NCI-H1105 treated with DMSO at 0.1 percent for 48 hours (cell line): ENCODE measurements at places on chromosomes 5 and 9.
A peak's percentile ranks its signal among the peaks of the same experiment; 100 is the strongest.

DNA sequence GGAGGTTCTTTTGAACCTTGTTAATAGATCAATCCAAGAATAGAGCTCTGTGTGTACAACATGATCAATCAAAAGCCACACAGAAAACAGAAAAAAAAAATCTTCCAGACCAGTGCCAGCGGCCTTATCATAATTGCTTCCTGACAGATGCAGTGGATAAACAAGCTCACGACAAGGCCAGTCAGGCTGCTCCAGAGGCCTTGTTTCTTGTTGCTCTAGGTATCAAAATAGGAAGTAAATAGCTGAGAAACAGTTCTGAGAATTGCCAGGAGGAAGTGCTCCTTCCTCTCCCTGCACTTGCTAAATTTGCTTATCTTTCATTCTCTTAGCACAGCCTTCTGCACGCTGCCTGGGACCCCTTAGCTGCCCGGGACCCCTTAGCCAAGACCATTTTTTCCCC, 199.0 kb upstream of the TARS1 start:
- DNase-seq = no peak

DNA sequence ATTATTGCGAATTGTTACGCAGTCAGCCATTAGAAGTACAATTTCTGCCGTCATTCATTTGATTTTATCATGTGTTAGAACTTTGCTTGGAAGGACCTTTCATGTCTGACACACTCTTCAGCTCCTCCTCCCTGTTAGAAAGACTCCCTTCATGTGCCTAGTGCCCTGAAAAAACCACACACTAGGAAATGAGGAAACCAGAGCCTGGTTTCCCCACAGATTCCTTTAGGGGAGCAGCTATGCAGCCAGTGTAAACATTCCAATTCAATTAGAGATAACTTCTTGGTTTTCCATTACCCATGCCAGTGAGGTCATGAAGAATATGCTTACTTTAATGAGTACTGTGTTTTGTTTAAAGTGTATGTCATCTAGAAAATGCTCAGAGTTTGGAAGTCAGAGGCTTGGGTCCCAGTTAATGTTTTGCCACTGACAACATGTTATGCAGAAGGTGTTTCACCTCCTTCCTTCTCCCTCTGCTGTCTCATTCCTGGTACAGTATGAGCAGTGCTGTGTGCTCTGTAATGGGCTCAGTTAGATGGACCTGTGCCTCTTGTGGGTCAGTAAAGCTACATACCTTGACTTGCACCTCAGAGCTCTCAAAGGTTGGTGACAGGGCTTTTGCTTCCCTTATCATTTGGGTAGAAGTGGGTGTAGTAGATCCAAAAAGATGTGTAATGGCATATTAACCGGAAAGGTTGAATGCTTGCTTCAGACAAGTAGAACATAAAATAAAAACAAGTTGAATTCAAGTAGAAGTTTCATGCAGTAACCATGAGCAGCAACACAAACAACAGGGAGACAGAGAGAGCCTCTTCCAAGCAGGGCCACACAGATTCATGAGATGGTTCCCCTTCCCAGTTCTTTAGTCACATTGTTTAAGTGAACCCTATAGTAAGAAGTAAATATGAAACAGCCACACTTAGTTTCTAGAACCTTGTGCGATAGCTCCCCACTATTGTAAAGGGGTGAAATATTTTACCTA, 52.6 kb upstream of the TNFAIP8 start:
- DNase-seq = no peak

- peak; percentile 20 for DNase-seq
These were observed 25.3 kb downstream of the AP3B1 start for GRCh38 chr5:78269088-78269703.

DNA sequence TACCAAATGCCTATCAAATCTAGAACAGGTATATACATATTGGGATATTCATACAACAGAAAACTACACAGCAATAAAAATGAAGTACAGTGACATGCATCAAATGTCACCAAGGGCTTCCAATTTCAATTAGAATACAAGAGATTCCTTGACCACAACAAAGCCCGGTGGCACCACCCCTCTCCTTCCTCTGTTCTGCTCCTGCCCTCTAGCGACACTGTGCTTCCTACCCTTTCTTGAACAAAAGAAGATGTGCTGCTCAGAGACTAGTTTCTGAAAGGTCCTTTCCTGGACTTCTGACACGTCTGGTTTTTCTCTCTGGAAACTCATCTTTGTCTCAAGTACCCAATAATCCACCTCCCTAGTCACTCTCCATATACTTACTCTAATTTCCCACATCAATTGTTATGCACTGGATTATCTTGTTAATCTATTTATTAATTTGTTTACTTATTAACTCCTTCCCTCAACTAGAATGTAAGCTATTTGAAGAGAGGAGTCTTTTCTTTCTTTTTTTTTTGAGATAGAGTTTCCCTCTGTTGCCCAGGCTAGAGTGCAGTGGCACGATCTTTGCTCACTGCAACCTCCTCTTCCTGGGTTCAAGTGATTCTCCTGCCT, 70.4 kb upstream of the CTSV start:
- no peak for DNase-seq

- DNase-seq = peak; percentile 15
These were observed 464.5 kb downstream of the ICE1 start for GRCh38 chr5:5886812-5887486.

DNA sequence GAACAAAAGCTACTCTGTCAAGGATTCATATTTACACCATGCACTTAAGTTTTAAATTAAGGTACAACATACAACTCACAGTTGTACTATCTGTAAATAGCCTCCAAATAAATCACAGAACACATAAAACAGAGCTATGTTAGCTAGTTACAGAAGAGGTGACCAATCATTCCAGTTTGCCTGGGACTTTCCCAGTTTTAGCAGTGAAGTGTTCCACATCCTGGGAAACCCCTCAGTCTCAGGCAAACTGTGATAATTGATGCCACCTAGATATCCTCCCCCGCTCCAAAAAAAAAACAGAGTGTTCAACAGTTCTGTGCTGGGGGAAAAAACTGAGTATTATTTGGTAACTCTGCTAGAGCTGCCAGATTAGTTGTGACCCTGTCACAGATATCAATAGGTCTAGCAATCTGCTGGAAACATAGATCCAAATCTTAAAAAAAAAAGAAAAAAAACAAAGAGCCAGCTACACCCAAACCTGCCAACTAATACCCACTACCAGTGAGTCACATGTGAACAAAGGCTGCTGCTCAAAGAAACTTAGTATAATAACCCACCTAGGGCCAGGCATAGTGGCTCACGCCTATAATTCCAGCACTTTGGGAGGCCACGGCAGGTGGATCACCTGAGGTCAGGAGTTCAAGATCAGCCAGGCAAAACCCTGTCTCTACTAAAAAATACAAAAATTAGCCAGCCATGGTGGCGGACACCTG, 5.7 kb downstream of the TBCA start:
- DNase-seq = no peak

- no peak for DNase-seq
These were observed 201.0 kb downstream of the WDR70 start for GRCh38 chr5:37580106-37580505.

DNA sequence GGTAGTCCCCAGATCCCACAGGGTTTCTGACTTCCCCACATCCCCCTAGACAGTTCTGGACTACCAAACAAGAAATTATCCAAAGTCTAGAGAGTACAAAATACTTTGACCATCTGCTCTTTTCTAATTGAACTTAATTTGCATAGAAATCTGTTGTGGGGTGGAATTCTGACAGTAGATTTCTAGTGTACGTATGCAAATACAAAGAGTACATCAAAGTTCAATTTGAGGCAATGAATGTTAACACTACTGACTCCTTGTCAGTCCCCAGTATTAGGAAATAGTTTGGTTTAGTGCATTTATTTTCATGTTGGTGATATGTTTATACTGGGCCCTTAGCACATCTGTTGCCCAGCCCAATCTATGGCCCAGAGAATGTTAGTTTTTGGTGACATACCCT, 292.6 kb downstream of the CETN3 start:
- DNase-seq = no peak

DNA sequence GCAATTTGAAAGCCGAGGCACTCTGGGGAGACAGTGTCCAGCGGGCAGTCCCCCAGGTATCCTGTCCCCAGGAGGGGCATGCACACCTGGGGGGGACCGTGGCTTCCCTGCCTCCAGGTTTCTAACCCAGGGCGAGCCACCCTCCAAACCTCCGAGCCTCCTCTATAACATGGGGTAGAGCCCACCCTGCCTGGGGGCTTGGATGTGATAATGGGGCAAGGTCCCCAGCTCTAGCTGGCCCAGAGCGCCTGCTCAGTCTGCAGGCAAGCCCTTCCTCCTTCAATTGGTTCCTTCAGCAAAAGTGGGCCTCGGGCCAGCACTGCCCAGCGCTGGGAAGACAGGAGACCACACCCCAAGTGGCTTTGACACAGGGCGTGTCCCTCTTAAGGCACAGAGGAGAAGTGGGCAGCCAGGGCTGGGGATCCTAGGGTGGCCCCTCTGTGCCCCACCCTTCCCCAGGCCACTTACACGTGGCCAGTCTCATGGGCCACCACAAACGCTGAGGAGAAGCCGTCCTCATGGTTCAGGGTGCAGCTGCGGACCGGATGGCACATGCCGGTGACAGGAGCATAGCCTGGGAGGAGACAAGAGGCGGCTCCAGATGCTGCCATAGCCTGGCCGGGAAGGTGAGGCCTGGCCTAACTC, 94.3 kb downstream of the ZNF354C start:
- DNase-seq = no peak

- DNase-seq = no peak
These were observed 149.8 kb upstream of the SLC28A3 start for GRCh38 chr9:84490206-84490841.

DNA sequence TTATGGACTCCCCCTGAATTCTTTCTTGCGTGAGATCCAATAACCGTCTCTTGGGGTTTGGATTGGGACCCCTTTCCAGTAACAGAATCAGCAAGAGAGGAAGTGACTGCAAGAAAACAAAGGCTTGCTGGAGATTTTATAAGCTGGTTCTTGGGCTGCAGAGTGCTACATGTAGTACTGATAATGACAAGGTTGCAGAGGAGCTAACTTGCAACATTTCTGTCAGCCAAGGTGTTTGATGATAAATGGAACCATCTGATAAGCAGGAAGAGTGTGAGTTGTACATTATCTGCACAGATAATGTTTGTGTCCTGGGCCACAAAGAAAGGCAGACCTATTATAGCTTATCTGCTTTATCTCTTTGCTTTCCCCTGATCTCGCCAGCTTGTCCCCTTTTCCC, 37.1 kb downstream of the DNAJB5 start:
- DNase-seq = no peak

DNA sequence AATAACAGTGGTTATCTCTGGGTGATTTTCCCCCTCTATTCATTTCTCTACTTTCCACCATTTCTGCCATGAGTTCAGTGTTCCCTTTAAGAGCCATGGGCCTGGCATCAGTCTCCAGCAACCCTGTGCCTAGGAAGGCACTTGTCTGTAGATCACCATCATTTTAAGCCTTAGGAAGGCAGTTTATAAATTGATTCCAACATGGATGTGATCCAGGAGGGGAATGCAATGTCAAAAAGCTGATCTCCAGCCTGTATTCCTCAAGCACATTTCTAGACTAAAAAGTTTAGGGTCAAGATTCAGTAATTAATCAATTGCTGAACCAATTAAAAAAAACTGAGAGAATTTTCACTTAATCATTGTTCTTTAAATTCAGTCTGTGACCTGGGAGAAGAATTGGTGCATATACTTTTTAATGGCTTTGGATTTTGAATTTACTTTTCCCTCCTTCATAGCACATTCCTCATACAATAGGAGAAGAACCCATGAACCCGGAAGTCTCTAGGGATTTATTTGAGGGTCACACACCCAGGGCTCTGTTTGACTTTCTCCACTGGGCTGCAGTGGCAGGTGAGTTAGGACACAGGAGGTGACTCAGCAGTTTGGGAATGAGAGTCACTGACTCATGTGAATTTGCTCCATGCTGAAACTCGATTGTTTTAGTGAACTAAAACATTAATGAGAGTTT, 6.1 kb upstream of the ERMP1 start:
- no peak for DNase-seq

- DNase-seq = no peak
These were observed at the start of gene GNA14 for GRCh38 chr9:77648234-77649108. TSS of gene GNA14 (minus strand) at chr9:77648322. CDS start at chr9:77647793, 529 bp downstream.

DNA sequence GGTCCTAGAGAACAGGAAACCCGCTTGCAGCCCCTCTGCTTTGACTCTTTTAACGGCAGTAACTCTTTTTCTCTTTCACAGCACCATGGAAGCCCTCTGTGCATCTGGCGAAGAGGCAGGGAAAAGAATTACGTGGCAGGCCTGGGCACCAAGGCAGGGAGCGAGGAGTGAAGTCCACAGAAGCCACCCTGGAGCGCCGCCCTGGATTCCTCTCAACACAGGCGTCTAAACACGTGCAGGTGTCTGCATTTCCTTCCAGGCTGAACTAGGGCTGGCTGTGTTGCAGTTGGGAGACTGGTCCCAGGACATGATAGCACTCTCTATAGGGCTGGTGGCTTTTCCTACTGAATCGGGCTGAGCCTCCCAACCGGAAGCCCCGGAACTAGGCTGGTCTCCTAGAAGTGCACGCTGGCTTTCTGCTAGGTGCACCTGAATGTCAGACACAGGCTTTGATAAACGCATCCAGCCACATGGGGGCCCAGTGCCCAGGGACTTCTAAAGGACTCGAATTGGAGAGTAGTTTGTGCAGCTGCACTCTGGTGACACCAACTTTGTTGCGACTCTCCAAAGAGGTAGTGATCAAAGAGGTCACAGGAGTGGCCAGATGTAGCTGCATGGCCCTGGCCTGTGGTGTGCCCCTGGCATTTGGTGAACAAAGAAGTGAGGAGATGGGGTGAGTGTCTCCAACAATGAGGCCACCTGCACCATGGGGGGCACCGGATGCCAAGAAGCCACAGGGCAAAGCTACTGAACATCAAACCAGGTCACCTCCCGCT, 54.5 kb downstream of the AK8 start:
- DNase-seq = no peak

DNA sequence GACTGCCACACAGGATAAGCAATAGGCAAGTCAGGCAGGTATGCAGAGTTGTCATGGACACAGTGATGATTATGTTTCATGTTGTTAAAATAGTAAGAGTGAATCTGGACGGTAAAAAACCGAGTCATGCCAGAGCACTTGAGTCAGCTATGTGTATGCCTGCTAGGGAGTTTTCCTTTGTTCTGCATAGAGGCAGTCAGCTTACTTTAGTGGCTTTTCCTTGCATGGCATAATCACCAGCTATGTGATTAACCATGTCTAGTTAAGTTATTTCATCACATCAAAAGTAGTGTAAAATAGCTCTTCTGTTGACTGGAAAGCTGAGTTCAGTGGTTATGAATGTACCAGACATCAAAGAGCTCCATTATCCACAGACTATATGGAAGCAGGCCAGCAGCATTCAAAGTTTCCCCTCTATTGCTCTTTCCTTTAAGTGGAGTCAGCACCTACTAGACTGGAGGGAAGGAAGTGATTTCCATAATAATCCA, 989.8 kb downstream of the TLE1 start:
- DNase-seq = peak; percentile 62

- DNase-seq = no peak
These were observed at the start of gene SUSD3 for GRCh38 chr9:93058355-93059010. TSS of gene SUSD3 (plus strand) at chr9:93058701. CDS start at chr9:93058743, 42 bp downstream.

GRCh38 chr5:56060276-56061110, 65.7 kb upstream of the IL6ST start:
- no peak for DNase-seq
